ENCODE measurements at places on chromosomes 4 and X.
A peak's percentile ranks its signal among the peaks of the same experiment; 100 is the strongest.

- DNase-seq = no peak
Measured at GRCh38 chr4:37001688-37002436, 242.7 kb upstream of the NWD2 start.

DNA sequence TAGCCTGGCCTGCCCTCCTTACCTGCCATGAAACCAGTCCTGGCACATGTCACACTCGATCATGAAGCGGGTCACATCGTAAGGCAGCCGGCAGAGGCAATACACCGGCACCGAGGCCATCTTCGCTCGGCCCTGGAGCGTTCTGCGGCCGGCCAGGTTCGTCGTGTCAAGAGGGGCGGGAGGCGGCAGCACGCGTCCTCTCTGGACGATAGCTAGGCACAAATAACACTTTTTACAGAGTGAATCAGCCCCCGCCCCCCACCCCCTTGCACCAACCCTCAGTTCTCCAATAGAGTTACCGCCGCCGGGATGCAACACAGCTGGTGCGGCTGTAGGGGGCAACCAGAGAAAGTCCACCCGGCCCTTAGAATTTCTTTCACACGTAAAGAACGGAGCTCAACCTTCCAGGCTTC lies 1.7 kb downstream of the PHF8 start:
- DNase-seq = peak; percentile 55

DNA sequence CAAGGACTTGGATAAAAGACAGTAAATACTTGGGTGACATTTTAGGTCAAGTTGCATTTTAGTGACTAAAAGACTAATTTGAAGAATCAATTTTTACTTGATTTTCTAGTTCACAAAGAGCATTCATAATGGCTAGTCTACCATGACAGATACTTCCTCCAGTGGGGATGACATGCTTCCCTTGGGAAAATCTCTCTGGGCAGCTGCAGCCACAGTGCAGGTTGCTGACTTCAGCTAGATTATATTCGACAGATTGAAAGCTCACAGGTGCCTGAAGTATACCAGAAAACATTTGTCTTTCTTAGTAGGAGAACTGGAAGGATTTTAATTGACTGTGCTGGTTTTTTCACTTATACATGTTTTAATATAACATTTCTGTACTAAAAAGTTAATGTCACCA lies 209.6 kb upstream of the MAGEB2 start:
- no peak for DNase-seq

DNA sequence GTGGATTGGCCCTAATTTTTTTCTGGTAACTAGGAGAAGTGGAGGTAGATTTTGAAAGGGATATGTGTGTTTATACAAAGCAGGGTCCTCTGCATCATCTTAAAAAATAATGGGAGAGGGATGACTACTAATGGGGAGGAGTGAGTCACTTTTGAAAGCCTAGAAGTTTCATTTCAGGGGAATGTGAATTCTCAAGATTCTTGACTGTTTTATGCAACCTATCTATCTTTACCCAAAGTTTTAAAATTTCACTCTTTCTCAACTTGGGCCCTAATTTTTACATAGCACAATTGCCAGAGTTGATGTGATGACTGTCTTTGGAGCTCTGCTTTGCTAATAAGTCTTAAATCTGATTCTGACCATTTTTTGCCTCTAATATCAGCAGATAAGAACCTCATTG lies 445.2 kb downstream of the GRXCR1 start:
- DNase-seq = no peak

GRCh38 chr4:176534566-176534965 lies 214.8 kb downstream of the SPCS3 start:
- DNase-seq = no peak

DNA sequence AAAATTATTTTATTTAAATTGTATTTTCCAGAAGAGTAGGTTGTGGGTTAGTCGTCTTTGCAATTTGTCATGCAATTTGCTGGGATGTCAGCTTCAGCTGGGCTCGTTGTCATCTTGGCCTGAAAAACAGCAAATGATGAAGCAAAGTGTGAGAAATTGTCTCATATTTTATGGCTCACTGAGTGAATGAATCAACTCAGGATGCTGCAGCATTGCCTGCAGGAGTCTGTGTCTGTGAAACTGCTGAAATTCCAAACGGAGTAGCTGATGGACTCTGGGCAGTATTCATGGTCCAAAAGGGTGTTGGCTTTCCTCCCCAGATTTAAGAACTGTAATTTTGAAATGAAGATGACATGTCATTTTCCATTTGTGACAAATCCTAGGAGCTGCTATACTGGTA lies 37.2 kb downstream of the CXCL8 start:
- DNase-seq = no peak

DNA sequence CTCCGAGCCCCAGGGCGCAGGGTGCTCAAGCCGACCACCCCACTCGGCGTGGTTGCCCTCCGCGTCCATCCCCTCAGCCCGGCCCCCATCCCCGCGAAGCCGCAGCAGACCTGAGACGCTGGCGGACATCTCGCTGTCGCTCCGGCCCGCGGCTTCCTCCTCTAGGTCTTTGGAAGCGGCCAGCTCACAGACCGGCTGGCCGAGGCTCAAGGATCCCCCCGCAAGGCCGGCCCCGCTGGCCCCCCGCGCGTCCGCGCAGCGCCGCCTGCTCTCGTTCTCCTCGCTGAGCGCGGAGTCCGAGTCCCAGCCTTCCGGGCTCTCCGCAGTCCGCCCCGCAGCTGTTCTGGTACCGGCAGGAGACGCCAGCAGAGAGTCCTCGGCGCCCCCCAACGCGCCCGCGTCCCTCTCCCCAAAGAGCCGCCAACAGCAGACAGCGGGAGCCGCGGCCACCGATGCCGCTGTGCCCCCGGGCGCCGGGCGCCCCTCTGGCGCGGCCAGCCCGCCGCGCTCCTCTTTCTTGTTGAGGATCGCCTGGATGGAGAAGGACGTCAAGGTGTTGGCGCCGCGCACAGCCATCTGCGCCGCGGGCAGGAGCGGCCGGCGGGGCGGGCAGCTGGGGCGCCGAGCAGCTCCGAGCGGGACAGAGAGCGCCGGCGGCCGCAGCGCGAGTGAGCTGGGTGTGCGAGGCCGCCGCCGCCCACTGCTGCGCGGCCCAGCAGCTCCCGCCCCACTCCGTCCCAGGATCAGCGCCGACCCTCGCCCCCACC lies at the start of gene NKX3-2:
Gene NKX3-2, minus strand, starts transcription at position 670 of the 767 bp plus-strand sequence. Its CDS starts 94 bp downstream, at position 576.
- peak; percentile 35 for DNase-seq

DNA sequence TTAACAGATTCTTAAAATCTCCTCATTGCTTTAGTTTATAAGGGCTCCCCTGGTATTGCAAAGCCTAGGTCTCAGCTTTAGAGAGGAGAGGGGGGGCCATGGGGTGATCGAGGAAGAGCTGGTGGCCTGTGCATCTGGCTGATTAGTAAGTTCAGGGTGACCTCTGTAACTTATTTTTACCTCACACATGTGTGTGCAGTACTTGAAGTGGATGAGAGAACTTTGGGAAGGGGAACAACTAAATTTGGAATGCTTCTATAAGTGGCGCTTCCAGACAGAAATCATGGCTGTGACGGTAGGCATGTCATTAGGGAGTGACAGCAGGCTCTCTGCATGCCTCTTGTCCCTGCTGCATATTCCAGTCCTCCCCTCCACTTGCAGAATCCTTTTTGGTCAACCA lies 41.9 kb downstream of the FRAS1 start:
- no peak for DNase-seq

- no peak for DNase-seq
Measured at GRCh38 chr4:183611210-183611830, 47.7 kb downstream of the RWDD4 start.

- DNase-seq = no peak
Measured at GRCh38 chrX:131944936-131945902, 77.9 kb upstream of the STK26 start.
